ENCODE measurements at places on chromosomes 13 and 19. TPM values are rescaled to one million over a fixed set of nuclear protein-coding genes. Genes with fewer than 3 reads are reported as not detected.

The SHANK1 gene
- 0.28 TPM for polyA plus RNA-seq

The SHD gene
- polyA plus RNA-seq, result 6.9 TPM

The MCOLN1 gene
- 28.9 TPM for polyA plus RNA-seq

The ZNF610 gene
- 2.9 TPM for polyA plus RNA-seq

DNA sequence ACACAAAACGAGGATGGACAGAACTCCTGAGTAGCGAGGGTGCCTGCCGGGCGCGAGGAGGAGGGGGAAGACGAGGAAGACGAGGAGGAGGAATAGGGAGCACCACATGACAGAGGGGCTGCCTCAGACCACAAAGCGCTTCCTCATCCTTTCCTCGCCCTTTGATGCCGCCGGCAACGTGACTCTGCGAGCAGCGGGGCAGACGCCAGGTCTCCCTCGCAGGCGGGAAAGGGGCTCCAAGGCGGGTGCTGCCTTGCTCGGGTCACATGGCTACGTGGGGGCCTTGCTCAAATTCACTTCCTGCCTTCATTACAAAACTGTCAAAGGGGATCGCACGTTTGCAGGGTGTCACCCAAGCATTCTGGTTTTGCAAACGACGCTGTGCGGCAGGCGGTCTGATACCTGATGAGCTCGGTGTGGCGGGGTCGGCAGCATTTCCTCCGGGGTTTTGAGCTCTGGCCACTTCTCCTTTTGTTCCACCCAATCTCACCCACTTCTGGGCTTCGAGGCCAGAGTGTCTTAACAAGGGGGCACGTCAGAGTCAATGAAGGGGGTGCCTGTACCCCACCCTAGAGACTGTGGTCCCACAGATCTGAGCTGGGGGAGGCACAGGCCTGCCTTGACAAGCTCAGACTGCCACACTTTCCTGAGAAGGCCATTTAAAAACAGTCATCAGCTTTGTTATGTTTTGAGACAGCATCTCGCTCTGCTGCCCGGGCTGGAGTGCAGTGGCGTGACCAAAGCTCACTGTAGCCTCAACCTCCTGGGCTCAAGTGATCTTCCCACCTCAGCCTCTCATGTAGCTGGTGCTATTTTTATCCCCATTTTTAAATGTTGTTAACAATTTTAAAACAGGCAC lies 14.9 kb downstream of the MAP2K2 start:
- no peak for DNase-seq

All from SK-N-SH (cell line).